Hepatocyte (in vitro differentiated cells): ENCODE measurements at places on chromosomes 16 and 17.

DNA sequence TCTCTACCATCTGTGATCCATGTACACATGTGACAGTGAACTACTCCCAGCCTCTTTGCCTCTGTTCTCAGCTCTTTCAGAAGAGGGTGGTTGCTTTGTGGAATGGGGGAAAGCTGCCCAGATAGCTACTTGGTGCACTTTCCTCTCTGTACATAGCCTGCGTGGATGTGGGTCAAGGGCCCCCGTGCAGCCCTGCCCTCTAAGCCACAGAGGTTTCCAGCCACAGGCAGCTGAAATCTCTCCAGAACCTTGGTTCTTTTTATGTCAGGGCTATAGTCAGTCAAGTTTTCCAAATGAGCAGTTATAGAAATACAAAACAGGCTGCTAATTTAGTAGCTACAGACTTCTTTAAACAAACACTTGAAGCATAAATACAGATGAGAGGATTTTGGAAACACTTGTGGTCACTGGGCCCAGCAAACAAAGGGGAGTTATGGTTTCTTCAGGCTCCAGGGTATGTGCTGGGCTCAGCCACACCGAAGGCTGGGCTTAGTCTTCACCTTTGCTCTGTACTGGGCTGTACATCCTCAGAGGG lies 199.7 kb upstream of the ASIC2 start:
- H3K4me3 ChIP-seq: no peak overlapping the region
- no peaks in the 10 kb centered on the region for H3K36me3 ChIP-seq
- no peaks in the 10 kb centered on the region for H3K4me1 ChIP-seq
- no peak for DNase-seq

- H3K36me3 ChIP-seq: no peaks in the 10 kb centered on the region
- no peaks in the 10 kb centered on the region for H3K27me3 ChIP-seq
- no peak for DNase-seq
- no peak overlapping the region for H3K27ac ChIP-seq
- no peak overlapping the region for H3K4me3 ChIP-seq
- H3K4me1 ChIP-seq: no peaks in the 10 kb centered on the region
Observed at GRCh38 chr16:81688182-81688581, 90.9 kb upstream of the PLCG2 start.

DNA sequence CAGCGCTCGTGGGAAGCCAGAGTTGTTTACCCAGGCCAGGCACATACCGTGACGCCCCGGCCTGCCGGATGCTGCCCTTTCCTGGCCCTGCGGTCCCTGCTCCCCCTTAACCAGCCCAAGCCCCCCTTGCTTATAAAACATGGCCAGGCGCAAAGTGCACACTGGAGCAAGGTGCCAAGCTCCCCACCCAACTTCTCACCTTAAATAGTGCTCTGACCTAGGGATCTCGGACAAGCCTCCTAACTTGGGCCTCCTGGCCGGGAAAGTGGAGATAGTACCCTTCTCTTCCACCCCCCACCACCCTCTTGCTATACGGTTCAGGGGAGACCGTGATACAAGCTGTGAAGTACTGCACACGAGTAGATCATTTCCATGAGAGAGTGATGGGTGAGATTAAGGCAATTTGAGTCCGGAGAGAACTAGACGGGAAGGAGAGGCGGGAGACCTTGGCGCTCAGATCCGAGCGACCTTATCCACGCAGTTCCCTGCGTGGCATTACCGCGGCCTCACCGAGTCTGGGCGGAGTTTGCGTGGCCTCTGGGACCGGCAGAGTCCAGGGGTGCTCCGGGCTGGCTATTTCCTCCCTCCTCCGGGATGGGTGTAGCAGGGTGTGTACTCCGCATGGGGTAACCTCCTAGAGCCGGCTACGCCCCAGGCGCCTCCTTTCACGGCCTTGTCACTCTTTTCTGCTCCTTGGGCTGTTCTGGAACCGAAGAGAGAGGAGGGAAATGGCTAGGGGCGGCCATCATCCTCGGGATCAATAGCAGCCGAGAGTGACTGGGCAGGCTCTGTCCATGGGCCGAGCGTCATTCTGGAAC lies 4.4 kb upstream of the LHX1 start:
- H3K36me3 ChIP-seq: no peaks in the 10 kb centered on the region
- H3K4me3 ChIP-seq: no peak overlapping the region
- peaks cover 98% of the 10 kb centered on the region for H3K27me3 ChIP-seq
- no peak for DNase-seq
- H3K27ac ChIP-seq: no peak overlapping the region

GRCh38 chr17:44931376-44931775 lies 16.1 kb upstream of the GFAP start:
- H3K27ac ChIP-seq: no peak overlapping the region
- DNase-seq: no peak
- H3K27me3 ChIP-seq: no peaks in the 10 kb centered on the region

- H3K36me3 ChIP-seq: no peaks in the 10 kb centered on the region
- H3K4me1 ChIP-seq: no peaks in the 10 kb centered on the region
- no peak overlapping the region for H3K27ac ChIP-seq
Observed at GRCh38 chr16:52825892-52826291, 226.8 kb downstream of the CHD9NB start.
